Mammary microvascular endothelial cell (primary cell): ENCODE measurements at places on chromosomes 5 and 9. TPM values are rescaled to one million over a fixed set of nuclear protein-coding genes. Genes with fewer than 3 reads are reported as not detected.

The PCDHA9 gene
- total RNA-seq = 0.13 TPM in 1 of 2 replicates, not detected in the other

The TMEM232 gene
- 2.7 TPM in 1 of 2 replicates, not detected in the other for total RNA-seq

The SHC3 gene
- total RNA-seq = under 0.01 TPM in 2 replicates

The SPIN1 gene
- total RNA-seq = 24.8 and 28.2 TPM in 2 replicates

The TAF11L10 gene
- total RNA-seq = not detected in 2 replicates

The DBH gene
- not detected in 2 replicates for total RNA-seq
